ENCODE measurements at places on chromosomes 5 and 9.
A peak's percentile ranks its signal among the peaks of the same experiment; 100 is the strongest.

GRCh38 chr9:71676460-71676859 is 91.9 kb downstream of the CEMIP2 start:
- peak overlapping the region; percentile 71 for H3K27ac ChIP-seq
- peaks cover 76% of the 10 kb centered on the region for H3K4me1 ChIP-seq
- no peaks in the 10 kb centered on the region for H3K27me3 ChIP-seq
- no peak overlapping the region for H3K4me3 ChIP-seq
- no peaks in the 10 kb centered on the region for H3K36me3 ChIP-seq

GRCh38 chr9:13330396-13331004 is 51.0 kb upstream of the MPDZ start:
- no peak for DNase-seq
- H3K27me3 ChIP-seq = no peaks in the 10 kb centered on the region
- H3K4me3 ChIP-seq = no peak overlapping the region
- no peaks in the 10 kb centered on the region for H3K4me1 ChIP-seq
- H3K36me3 ChIP-seq = no peaks in the 10 kb centered on the region

- H3K27me3 ChIP-seq = no peaks in the 10 kb centered on the region
- H3K27ac ChIP-seq = no peak overlapping the region
- no peaks in the 10 kb centered on the region for H3K4me1 ChIP-seq
- H3K4me3 ChIP-seq = no peak overlapping the region
- DNase-seq = no peak
These were observed 123.9 kb upstream of the PUM3 start for GRCh38 chr9:2967766-2968165.

- no peaks in the 10 kb centered on the region for H3K27me3 ChIP-seq
- no peaks in the 10 kb centered on the region for H3K36me3 ChIP-seq
- peaks cover 74% of the 10 kb centered on the region for H3K4me1 ChIP-seq
- no peak overlapping the region for H3K27ac ChIP-seq
These were observed 50.3 kb downstream of the SLC22A5 start for GRCh38 chr5:132419502-132420468.

DNA sequence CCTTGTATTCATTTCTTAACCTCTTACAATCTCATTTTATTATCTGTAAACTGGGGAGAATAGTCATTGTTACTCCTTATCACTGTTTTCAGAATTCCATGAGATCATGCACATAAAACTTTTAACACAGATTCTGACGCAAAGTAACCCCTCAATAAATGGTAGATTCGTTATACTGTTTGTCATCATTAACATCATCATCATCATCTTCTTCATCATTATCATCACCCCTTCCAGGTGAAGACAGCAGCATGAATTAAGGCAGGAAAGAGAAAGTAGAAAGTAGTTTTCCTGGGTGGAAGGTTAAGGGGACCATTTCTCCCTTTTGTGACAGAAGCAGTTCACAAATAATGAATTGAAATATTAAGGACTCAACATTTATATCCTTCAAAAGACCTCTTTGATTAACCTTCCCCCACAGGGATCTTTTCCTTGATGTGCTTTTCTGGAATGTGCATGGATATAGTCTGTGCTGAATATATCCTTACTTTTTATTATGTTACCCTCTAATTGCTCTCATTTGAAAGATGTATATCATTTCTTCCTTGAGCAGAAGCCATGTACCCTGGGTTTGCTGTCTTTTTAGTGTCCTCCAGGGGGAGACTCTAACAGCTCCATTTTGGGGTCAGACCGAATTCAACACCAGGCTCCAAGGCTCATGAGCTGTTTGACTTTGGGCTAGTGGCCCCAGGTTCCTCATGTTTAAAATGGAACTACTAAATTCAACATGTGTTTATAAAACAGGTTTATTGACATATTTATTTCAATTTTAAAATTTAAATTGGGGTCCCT is 1029.9 kb upstream of the WWC1 start:
- no peak overlapping the region for H3K27ac ChIP-seq
- no peak for DNase-seq
- no peaks in the 10 kb centered on the region for H3K27me3 ChIP-seq
- H3K4me3 ChIP-seq = no peak overlapping the region
- H3K36me3 ChIP-seq = no peaks in the 10 kb centered on the region
- H3K4me1 ChIP-seq = no peaks in the 10 kb centered on the region

DNA sequence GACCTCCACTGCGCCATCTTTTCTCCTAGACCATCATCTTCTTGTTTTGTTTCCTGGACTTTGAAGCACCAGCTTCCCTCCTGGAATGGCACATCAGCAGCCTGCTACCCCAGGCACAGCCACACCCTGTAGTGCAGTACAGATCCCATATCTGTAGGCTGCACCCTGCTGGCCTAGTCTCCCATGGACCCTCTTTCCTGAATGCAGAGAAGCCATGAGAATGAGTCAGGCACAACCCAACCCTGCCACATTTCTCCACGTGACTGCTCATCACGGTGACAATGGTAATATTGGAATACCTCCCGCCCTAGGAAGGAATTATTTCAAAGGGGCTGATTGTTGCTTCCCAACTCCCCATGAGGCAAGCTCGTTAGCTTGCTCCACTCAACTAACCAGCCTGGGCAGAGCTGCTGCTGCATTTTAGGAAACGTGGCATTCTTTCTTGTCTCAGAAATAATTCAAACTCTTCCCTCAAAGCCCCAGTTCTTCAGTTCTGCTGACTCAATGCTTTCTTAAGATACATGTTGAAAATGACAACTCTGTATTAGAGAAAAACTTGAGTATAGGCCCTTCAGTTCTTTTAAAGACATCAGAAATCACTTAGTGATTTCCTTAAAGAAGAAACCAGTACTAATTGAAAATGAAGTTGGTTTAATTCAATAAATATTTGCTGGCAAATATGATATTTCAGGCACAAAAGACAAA is 328.1 kb downstream of the MLLT3 start:
- H3K27me3 ChIP-seq = peaks cover 8% of the 10 kb centered on the region
- H3K27ac ChIP-seq = no peak overlapping the region
- H3K4me1 ChIP-seq = no peaks in the 10 kb centered on the region
- no peak for DNase-seq
- H3K36me3 ChIP-seq = no peaks in the 10 kb centered on the region

DNA sequence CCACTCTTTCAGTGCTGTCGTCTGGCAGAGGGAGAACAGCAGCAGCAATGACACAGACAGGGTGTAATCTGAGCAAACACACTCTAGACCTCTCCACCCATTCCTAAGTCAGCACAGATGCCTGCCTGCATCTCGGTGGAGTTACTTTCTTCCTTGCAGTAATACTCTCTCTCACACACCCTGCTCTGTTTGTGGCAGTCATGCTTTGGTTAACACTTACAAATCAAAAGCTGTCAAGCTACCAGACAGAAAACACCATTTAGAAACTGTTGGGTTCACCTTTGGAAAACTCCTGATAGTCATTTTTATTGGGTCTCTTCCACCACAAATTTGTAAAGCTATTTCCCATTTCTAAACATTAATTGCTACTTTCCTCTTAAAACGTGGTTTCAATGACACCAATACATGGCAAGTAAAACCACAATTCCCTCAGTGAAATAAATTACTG is 27.3 kb downstream of the LHFPL2 start:
- H3K27me3 ChIP-seq = no peaks in the 10 kb centered on the region
- no peak overlapping the region for H3K4me3 ChIP-seq
- DNase-seq = no peak

- peaks cover 36% of the 10 kb centered on the region for H3K4me1 ChIP-seq
- no peaks in the 10 kb centered on the region for H3K27me3 ChIP-seq
- no peaks in the 10 kb centered on the region for H3K36me3 ChIP-seq
- no peak overlapping the region for H3K27ac ChIP-seq
- no peak overlapping the region for H3K4me3 ChIP-seq
- DNase-seq = no peak
These were observed 716 bp downstream of the PROB1 start for GRCh38 chr5:139394123-139394653.

- no peak overlapping the region for H3K27ac ChIP-seq
- H3K4me1 ChIP-seq = 0 out of 2 replicates have a peak, but pooled peaks cover 8% of the 10 kb centered on the region
- peak; percentile 16 for DNase-seq
These were observed 1.9 kb downstream of the VLDLR start for GRCh38 chr9:2623288-2624050.

GRCh38 chr5:171478946-171479775 is 59.7 kb downstream of the FGF18 start:
- DNase-seq = no peak
- no peaks in the 10 kb centered on the region for H3K27me3 ChIP-seq
- no peaks in the 10 kb centered on the region for H3K36me3 ChIP-seq
- H3K4me3 ChIP-seq = no peak overlapping the region
- 0 out of 2 replicates have a peak, but pooled peaks cover 4% of the 10 kb centered on the region for H3K4me1 ChIP-seq

GRCh38 chr9:76516871-76517270 is 57.9 kb downstream of the GCNT1 start:
- no peak for DNase-seq
- H3K4me1 ChIP-seq = peaks cover 33% of the 10 kb centered on the region
- no peak overlapping the region for H3K27ac ChIP-seq
- no peaks in the 10 kb centered on the region for H3K27me3 ChIP-seq
- no peak overlapping the region for H3K4me3 ChIP-seq
- H3K36me3 ChIP-seq = no peaks in the 10 kb centered on the region

DNA sequence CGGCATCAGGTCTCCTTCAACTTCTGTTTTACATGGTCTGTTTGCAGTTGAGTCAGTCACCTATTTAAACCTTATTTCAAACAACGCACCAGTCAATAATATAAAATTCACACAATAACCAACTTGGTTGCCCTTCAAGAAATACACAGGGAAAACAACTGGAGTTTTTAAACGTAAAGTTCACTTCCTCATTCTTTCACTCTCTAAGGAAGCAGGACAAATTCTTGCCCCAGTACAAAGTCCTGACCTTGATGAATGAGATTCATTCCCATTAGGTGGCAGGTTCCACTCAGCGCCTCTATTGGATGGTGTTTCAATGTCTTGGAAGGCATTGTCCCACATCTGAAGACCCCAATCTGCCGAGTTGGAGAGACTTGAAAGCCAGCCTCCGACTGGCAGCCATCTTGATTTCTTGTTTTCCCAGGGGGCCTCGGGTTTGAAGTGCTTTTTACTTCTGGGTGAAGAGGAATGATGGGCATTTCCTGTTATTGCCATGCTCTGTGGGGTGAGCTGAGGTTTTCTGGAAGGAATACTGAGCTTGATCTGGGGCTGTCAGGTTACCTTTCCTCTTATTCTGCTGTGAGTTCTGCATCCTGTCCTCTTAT is 105.0 kb downstream of the ACER2 start:
- H3K27me3 ChIP-seq = peaks cover 9% of the 10 kb centered on the region
- H3K36me3 ChIP-seq = no peaks in the 10 kb centered on the region
- no peaks in the 10 kb centered on the region for H3K4me1 ChIP-seq
- no peak for DNase-seq
- H3K4me3 ChIP-seq = no peak overlapping the region

- DNase-seq = no peak
- H3K27me3 ChIP-seq = no peaks in the 10 kb centered on the region
- no peak overlapping the region for H3K27ac ChIP-seq
- H3K36me3 ChIP-seq = peaks cover 56% of the 10 kb centered on the region
- H3K4me1 ChIP-seq = no peaks in the 10 kb centered on the region
- no peak overlapping the region for H3K4me3 ChIP-seq
These were observed 12.8 kb downstream of the ZFP62 start for GRCh38 chr5:180848265-180848664.

Data from PC-9 (cell line).